ENCODE measurements at places on chromosomes 2 and 18.

DNA sequence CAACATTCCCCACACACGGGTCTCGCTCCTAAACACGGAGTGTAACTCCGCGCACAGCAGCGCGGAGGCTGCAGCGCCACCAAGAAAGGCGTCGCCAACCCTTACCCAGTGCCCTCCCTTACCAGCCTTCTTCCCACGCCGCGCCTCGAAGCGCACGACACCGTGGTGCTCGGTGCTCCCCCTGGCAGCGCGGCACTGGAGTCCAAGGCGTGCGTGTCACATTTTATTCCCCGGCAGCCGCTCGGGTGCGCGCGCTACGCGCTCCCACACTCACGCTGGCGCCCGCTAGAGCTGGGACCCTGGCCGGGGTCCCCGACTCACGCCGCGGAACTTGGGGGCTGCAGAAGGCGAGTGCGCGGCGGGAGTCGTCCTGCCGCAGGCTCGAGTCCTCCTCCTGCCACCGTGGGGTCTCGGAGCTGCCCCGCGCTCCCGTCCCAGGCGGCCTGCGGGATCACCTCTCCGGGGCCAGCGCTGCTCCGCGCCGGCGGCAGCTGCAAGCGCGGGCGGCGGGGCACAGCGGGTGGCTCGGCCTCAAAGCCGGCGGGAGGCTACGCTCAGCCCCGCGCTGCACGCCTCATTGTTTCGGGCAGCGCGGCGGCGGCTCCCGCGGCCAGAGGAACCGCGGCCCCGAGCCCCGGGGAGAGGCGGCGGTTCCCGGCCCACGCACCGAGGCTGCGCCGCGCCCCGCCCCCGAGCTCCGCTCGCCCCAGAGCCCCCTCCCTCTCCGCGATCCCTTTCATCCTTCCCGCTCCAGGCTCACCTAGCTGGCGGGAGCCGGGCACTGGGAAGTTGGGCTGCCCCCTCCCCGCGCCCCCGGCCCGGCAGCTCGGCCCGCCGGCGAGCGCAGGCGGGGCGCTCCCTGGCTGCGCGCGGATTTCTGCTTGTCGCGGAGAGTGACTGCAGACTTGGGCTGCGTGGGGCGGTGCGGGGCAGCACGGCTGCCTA is at the start of gene ST6GAL2:
Gene ST6GAL2, minus strand, starts transcription at position 197 of the 945 bp plus-strand sequence. CDS start 42,190 bp downstream, outside the sequence.
- DNase-seq = no peak

- DNase-seq = no peak
These were observed 113.6 kb downstream of the METTL8 start for GRCh38 chr2:171320208-171320621.

GRCh38 chr2:20444993-20445910 is 1.6 kb upstream of the RHOB start:
- peak; percentile 32 for DNase-seq

DNA sequence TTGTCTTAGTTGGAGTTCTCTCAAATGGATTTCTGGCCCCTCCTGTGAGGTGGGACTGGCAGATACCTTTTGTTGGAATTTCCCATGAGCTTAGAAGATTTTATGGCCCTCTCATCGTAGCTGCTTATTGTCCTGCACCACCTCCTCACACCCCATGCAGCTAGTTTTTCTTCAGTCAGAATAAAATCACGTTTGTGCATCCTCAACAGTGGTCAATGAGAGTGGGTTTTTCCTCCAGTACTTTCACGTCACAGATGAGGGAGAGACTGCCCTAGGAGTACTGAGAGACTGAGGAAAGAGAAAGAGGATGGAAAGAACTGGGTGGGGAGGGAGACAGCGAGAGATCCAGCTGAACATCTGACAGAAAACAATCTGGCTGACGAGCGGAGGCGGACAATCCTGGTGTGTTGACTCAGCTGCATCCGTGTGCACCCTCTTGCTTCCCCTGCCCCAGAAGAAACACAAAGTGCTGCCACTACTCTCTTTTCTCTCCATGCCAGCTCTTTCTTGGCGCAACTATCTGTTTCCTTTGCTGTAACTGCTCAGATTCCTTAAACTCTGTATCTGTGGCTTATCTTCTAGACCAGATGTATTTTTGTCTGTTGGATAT is 7.4 kb downstream of the RAPGEF4 start:
- no peak for DNase-seq

- DNase-seq = no peak
These were observed 155.8 kb downstream of the PTPRM start for GRCh38 chr18:7722955-7723354.

DNA sequence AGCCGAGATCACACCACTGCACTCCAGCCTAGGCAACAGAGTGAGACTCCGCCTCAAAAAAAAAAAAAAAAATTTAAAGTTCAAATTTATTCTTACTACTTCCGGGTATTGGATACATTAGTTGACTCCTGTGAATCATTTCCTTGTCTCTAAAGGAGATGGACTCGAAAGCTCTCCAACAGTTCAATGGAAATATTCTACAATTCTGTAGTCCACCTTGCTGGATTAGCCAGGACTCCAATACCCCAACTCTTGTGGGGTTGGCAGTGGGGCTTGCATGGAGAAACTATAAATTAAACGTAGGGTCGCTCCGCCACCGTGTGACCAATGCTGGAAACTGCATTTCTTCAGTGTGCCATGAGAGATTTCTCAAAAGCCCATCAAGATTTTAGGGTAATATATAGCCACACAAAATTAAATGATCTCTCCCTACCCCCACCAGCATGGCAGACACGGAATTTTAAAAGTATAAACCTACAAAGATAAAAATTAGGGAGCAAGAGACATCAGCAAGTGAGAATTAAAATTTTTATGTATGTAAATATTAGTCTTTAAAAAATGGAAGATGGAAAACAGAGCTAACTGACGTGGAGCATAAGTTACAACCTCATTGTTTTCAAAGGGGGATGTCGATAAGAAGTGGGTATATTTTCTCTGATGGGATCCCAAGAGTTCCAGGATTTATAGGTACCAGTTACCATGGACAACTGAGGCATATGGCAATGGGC is 27.8 kb upstream of the GAREM2 start:
- DNase-seq = no peak

GRCh38 chr2:152875701-152876695 is 157.6 kb downstream of the ARL6IP6 start:
- DNase-seq = no peak

GRCh38 chr18:1103537-1103936 is 198.9 kb downstream of the ADCYAP1 start:
- DNase-seq = no peak

- no peak for DNase-seq
These were observed 244.2 kb upstream of the BOD1L2 start for GRCh38 chr18:56902653-56903052.

GRCh38 chr2:233117811-233118647 is 57.9 kb downstream of the INPP5D start:
- DNase-seq = peak; percentile 50

DNA sequence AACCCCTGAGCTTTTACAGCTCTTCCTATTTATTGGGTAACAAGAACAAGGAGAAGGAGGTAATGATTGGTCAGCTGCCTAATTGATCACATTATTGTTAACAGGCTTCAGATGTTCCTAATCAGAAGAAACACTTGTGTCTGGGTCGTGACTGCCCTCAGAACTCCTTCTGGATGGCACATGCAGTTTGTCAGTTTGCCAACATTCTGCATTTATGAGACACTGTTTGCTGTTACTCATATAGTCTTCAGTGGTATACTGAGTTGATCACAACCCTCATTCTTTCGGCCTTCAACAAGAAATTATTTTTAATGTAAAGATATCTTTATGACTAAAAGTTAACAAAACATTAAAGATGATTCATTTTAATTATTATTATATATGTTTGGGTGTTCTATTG is 95.7 kb upstream of the DOCK10 start:
- no peak for DNase-seq

- DNase-seq = no peak
These were observed 194.7 kb upstream of the PXDN start for GRCh38 chr2:1938986-1939385.

DNA sequence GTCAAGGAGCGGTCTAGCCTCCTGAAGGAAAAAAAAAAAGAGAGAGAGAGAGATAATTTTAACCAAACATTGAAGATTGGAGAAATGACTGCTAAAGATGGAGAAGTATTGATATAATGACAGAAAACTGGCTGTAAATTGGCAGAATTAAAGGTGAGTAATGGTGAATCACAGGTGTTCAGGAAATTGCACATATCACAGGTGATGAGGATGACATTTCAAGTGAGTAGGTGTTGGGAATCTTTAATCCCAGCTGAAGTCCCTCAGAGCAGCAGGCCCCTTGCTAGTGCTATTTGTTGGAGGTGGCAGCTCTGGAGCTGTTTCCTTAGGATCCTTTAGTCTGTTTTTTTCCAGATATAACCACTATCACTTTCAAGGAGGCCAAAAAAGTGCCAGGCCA is 678.4 kb upstream of the VRK2 start:
- no peak for DNase-seq

GRCh38 chr2:105584435-105585010 is 160.2 kb upstream of the NCK2 start:
- no peak for DNase-seq
